ENCODE measurements at places on chromosomes 4 and X.

- no peak for DNase-seq
Measured at GRCh38 chr4:85815796-85816459, 341.0 kb downstream of the ARHGAP24 start.

- DNase-seq: no peak
Measured at GRCh38 chr4:138298431-138298830, 56.3 kb upstream of the SLC7A11 start.

- DNase-seq: no peak
Measured at GRCh38 chrX:78922754-78923153, 22.4 kb upstream of the P2RY10 start.

DNA sequence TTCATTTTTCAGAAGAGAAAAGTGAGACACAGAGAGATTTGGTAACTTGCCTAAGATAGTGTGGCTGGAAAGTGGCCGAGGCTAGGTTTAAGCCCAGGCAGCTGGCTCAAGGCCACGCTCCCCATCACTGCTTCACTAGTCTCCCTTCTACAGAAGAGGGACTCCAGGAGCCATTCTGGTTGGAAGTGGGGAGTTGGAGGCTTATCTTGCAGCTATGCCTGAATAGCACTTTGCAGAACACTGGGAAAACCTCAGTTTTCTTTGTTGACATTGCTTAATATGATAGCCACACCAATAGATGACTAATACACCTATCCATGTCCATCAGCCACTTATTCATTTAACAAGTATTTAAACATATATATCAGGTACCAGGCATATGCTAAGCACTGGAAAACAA, 18.5 kb downstream of the LRRC66 start:
- DNase-seq: no peak

GRCh38 chr4:7155590-7156071, 36.7 kb upstream of the SORCS2 start:
- no peak for DNase-seq

- no peak for DNase-seq
Measured at GRCh38 chrX:80984118-80984517, 174.4 kb upstream of the BRWD3 start.

DNA sequence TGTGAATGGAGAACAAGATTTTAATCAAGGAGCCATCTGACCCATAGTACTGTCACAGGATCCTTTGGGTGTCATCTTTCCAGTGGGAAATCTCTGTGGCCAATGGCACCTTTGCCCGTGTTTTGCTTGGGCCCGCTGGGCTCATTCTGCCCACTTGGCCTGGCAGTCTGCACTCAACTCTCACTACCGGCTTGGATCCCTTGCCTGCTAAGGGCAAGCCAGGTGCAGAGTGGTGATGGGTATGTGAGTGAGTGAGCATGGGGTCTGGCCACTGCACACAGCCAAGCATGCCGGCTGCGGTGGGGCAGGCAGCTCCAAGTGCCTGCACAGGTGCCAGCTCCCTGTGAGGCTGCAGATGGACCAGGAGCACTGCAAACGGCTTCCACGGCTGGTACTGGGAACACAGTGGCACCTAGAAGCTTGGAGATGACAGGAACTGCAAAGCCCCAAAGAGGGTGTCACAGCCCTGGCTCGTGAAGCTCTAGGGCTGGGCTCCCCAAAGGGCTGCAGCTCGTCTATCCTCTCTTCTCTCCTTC, 454.5 kb downstream of the TMA16 start:
- no peak for DNase-seq

GRCh38 chrX:129833153-129833990, 10.3 kb downstream of the ZDHHC9 start:
- DNase-seq: no peak

All from activated T-cell treated with anti-CD3 and anti-CD28 coated beads for 1 hour (primary cell).